ENCODE measurements at places on chromosomes 7 and 10.

GRCh38 chr7:121739465-121739864, 133.5 kb upstream of the PTPRZ1 start:
- no peak for DNase-seq

GRCh38 chr7:94052398-94053180, 48.4 kb upstream of the BET1 start:
- no peak for DNase-seq

GRCh38 chr7:101470668-101471487, 108.2 kb downstream of the COL26A1 start:
- no peak for DNase-seq

DNA sequence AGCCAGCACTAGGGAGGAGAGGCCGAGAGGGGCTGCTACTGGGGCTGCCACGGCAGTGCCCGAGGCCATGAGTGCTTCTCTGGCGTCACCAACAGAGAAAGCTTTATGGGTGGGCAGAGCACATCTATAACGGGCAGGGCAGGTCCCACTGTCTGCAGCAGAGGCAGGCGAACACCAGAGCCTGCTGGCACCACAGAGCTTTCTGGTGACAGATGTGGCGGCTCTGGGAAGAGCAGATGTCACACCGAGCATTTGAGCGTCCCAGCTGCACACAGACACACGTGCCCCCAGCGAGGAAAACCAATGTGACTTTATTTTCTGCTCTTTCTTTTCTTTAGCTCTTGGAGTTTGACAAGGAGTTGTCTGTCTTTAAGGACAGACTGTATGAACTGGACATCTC, 20.5 kb downstream of the NKX6-2 start:
- no peak for DNase-seq

GRCh38 chr10:112722758-112723157, 227.3 kb upstream of the TCF7L2 start:
- no peak for DNase-seq

GRCh38 chr10:120940299-120940900, 89.2 kb downstream of the WDR11 start:
- no peak for DNase-seq

DNA sequence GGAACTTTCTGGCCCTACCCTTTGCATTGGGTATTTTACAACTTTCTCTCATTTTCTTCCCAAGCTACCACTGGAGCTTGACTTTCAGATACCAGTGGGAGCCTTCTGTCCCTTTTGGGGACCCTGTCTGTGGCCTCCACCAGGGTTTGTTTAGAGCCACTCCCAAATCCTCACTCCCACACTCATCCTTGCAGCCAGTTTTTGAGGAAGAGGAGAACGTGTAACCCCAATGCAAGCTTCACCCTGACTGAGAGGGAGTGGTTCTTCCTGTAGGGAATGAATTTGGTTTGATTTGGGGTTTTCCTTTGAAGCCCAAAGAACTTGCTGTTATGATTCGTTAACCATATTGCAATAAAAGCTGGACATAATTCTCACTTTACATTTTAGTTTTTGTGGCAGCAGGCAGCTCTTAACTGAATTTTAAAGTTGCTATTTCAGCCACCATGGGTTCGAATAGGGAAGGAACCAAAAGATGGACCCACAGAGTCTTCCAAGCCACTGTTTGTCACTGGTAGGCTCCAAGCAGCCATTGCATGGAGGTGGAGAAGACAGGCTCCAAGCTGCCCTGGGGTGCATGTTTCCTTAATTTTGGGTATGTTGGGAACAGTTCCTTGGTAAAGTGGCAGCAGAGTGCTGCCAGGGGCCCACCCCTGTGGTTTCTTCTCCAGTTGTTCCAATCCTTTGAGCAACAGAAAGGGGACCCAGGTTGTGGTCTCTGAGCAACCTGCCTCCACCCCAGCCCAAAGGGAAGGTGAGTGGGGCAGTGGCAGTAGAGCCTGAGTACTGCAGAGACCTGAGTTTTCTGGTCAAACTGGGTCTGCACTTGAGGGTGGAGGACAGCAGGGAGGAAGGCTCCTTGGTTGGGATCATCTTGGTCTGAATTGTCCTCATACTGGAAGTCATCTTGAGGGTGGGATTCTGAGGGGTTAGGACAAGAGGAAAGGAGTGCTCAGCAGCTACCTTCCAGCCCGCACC, 5.1 kb downstream of the EVX1 start:
- no peak for DNase-seq

DNA sequence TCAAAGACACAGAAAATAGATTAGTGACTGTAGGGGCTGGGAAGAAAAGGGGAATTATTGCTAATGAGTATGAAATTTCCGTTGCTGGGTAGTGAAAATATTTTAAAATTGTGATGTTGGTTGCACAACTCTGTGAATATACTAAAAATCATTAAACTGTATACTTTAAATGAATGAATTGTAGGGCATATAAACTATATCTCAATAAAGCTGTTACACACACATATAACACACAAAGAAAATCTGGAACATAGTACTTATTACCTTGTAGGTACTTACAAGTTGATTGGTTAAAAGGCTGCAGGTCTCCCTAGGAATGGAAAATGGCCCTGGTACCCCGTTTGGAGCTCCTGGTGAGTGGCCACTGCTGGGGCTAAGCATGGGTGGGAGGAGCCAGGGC, 27.1 kb upstream of the VCL start:
- no peak for DNase-seq

- DNase-seq: no peak
These were observed 29.4 kb upstream of the AMPH start for GRCh38 chr7:38660427-38661099.

GRCh38 chr10:75226656-75227055, 9.1 kb downstream of the COMTD1 start:
- DNase-seq: no peak

DNA sequence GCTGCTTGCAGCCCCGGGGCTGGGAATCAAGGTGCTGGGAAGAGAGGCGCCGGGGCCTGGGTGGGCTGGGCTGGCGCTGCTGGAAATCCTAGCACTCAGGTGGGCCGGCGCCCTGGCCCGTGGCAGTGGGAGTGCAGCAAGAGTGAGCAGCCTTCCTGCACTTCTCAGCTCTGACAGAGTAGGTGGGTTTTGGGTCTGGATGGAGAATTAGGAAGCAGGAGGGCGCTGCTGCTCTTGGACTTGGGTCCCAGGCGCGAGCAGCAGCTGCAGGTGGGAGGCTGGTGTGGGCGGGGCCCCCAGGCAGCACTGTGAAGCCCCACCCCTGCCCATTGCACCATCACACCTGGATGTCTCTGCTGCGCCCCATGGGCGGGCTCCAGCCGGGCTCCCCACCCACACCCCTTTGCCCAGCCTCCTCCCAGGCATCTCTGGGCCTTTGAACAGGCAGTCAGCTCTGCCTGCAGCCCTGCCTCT, 6.0 kb downstream of the BRI3 start:
- no peak for DNase-seq

DNA sequence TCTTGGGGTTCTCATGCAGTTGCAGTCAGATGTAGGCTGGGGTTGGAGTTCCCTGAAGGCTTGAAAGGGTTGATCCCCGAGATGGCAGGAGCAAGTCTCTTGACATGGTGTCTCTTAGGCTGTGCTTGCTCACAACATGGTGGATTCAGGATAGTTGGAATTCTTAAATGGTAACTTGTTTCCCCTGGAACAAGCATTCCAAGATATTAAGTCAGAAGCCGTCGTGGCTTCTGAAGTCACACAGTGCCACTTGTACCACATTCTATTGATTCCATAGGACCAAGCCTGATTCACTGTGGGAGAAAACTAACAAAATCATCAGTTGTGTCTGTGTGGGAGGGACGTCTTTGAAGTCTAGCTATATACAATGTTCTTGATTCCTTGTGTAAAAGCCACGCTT, 3.5 kb upstream of the SLC35B4 start:
- no peak for DNase-seq

DNA sequence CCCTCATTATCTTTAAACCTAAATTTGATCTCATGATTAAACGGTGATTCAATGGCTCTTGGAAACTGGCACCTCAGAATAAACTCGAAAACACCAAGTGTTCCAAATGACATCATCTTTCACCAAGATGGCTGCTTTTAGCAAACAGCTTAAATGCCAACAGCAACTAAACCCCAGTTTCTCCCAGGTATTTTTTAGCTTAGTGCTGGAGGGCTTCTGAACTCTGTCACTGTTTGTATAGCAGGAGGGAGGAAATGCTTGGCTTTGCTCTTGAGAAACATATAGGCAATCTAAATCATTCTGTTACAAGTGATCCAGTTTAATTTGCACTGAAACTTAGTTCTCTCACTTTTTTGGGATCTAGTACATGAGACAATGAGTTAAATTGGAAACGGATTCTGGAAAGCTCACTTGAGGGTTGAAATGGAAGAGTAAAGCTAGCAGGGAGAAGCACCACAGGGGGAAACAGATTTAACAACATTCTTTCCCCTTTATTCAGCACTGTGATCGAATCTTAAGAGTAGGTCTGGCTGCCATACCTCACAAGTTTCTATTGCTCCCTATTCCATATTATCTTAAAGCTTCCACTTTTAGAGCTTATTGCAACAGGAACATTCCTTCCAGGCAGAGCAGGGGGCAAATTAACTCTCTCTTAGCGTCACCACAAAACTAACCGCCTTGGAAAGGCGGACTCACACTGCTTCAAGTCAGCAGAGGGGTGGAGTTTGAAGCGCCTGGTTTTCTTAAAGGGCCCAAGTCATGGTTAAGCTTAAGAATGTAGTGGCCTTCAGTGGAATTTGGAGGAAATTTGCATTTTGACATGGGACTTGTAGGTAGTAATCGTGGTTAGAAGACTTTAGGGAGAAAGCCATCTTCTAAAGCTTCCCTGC, 1.8 kb upstream of the CCDC6 start:
- DNase-seq: peak; percentile 70

GRCh38 chr10:99914236-99914635, 95.5 kb downstream of the DNMBP start:
- DNase-seq: no peak

DNA sequence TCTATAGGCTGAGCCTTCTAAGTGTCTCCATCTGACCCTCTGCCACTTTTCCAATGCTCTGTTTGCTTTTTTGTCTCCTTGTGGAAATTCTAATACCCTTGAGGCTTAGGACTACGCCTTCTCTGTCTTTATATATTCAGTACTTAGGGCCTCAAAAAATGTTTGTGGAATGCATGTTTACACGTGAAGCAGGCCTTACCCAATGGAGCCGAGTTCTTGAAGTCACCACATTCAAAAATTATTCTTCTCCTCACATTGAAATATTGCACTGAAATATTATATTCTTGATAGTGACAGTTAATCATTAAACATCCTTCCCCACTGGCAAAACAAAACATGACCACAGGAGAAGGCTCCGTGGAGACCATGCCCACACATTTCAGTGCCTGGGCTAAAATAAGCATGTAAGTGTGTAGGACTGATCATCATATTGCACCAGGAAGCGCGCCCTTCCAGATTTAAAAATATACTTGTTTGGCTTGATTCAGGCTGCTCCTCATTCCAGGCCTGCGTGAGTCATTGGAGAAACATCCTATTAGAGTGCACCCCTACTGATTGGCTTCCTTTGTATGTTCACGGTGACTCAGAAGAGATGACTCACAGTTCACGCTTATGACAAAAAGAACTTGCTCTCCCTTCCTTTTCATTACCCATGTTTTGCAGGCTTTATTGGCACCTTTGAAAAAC, 307.4 kb upstream of the AOAH start:
- no peak for DNase-seq

GRCh38 chr10:61963669-61964058, 62.2 kb downstream of the ARID5B start:
- no peak for DNase-seq

GRCh38 chr7:43647339-43647672, 64.4 kb downstream of the STK17A start:
- no peak for DNase-seq

DNA sequence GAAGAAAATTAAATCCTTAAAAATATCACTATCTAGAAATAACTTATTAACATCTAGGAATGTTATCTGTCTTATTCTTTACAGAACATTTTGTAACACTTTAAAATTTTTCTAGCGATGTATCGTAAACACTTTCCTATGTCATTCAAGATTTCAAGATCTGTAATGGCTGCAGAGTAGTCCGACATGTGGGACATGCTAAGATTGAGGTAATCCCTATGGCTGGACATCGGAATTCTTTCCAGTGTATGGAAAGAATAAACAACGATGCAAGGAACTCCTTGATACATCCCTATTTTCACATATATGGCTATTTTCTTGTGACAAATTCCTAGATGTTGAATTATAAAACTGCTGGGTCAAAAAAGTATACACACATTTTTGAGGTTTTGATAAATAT, 37.5 kb downstream of the GNA12 start:
- no peak for DNase-seq

DNA sequence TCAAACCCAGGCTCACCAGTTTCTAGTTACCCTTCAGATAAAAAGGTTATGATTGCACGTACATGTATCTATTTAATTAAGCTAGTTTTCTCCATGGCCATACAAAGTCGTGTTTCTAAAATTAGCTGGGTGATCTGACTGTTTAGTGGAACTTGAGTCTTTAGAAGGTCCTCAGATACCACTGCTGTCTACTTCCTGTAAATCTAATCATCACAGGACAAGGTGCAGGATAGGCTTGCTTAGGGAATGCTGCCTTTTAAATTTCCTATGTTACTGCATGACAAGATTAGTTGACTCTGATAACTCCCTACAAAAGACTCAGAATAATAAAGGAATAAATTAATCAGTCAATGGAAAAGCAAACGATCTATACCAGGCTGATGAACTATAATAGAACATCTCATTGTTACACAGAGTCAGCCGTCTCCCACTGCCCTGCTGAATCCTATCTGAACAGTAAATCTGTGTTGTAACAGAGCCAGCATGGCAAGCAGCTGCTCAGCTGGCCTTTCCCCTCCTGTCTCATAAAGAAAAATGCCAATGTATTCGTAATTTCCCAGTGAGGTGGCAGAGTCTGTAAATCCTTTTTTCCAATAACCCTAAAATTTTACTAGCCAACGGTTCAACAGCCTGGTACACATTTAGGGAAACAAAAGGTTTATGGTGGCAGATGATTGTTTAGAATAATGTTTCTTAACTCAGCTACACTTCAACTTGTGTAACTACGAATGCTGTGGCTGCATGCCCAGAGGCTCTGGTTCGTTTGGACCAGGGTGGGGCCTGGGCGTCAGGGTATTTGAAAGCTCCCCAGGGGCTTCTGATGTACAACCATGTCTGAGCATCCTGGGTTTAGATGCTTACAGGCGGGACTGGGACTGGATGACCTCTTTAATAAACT, 318.0 kb downstream of the PAXIP1 start:
- DNase-seq: no peak

DNA sequence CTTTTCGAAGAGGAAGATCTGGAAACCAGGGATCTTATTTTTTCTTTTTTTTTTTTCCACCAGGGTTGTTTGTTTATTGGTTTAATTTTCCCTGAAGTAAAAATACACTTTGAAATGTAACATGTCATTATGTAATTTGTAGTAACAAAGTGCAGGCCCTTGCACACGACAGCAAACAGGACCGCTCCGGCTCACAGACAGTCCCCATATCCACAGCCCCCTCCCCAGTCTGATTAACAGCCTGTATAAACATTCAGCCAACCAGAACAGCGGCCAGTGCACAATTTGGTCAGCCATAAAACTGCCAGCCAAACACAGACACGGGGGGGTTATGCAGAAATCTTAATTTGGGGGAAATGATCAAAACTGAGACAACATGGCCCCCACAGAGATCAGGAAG, 431.6 kb upstream of the NPVF start:
- no peak for DNase-seq

GRCh38 chr10:73552819-73553715, 38.1 kb downstream of the USP54 start:
- no peak for DNase-seq

GRCh38 chr10:120514035-120514620, 57.1 kb downstream of the PLPP4 start:
- no peak for DNase-seq

Data from hematopoietic multipotent progenitor cell treated with erythropoietin and hydrocortisone succinate and interleukin-3 and kit ligand, for 17 days (in vitro differentiated cells).